ENCODE measurements at places on chromosomes 1 and 21.

- DNase-seq, result no peak
These were observed at the start of gene IGSF3 for GRCh38 chr1:116667575-116668105. Gene IGSF3, minus strand, starts transcription at chr1:116667733. Its CDS starts 1,407 bp downstream, at chr1:116666326.

GRCh38 chr1:200290010-200290685 lies 119.7 kb downstream of the ZNF281 start:
- no peak for DNase-seq

DNA sequence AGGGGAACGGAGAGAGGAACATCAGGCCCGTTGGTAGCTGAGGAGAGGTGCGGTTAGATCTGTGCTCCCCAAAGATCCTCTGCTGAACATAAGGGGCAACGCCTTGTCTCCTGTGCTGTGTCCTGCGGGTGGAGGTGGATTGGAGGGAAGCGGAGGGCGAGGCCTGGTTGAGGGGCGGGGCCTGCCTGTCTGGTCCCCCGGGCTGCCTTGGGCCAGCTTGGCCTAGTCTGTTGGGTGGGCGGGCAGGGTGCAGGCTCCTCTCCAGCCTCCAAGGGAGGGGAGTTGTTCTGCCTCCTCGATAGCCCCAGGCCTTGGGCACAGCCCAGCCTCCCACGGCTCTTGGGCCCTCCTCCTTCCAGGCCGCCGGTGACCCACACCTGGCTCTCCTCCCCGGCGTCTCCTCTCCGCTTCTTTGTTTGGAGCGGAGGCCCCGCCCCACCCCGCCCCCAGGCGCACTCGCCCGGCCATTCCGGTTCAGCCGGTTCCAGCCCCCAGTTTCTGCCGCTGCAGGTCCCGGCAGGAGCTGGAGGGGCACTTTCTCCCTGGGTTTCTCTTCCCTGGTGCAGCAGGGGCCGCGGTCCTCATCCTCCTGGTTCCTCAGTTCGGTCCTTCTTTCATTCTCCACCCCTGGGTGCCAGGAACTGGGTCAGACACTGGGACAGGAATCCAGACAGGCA lies 19.4 kb downstream of the PTPRF start:
- no peak for DNase-seq

DNA sequence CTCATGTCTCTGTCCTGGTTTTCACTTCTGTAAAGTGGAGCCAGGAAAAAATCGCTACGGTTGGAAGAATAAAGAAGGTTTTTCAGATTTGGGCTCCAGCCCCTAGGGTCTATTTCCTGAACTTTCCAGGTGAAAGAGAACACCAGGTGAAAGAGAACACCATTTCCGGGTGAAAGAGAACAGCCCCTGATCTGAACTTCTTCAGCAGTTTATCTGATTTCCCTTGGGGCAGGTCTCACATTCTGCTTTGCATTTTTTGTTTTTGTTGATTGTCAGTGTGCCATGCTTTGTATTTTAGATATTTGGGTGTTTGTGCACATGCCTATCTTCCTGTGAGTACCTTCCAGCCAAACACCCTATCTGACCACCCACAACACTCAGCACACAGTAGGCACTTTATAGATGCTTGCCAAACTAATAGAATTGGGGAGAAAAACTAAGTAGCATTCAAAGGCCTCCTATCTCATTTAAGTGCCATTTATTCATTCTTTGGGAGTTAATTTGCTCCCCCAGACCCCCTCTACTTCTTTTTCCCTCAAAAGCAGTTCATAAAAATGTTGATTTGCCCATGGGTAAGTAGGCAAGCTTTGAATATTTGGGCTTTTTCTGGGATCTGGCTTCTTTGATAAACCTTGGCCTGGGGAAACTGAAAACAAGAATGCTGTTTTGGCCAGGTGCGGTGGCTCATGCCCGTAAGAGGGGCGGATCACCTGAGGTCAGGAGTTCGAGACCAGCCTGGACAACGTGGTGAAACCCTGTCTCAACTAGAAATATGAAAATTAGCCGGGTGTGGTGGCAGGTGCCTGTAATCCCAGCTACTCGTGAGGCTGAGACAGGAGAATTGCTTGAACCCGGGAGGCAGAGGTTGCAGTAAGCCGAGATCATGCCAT lies 2.2 kb downstream of the NAV1 start:
- no peak for DNase-seq

GRCh38 chr1:209823143-209824041 lies 4.4 kb upstream of the UTP25 start:
- no peak for DNase-seq

DNA sequence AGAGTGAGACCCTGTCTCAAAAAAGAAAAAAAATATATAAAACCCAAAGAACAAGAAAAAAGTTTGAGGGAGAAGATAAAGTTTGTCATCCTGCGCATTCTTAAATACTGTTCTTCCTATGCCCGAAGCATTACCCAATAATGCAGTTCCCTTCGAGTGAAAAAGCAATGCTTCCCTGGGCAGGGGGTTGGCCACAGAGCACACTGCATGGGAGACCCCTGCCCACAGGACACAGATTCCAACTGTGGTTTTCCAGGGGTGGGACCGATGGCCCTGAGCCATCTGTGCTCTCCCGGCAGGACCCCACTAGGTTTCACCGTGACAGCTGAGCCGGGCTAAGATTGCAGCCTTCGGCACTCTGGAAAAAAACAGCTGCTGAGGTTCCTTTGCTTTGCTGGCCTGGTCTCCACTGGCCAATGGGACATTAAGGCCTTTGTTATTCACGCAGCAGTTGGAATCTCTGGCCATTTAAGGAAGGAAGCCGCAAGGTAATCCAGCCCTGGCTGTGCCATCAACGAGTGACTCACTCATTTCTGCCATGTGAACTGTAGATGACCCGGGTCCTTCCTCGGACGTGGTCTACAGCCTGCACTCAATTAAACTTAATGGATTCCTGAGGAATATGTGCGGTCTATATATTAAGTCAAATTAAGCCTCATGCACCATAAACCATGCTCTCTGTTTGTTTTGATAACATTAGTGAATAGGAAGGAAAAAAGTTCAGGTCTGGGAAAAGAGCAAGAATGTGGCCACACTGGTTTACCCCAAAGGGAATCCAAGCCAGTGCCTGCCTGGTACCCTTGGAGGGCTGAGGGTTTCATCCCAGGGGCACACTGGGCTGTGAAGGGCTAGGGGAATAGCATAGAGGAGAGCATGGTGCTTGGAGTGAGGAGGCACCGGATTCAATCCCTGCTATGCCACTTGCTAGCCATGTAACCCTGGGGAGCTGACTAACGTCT lies 163.2 kb downstream of the ZBTB18 start:
- no peak for DNase-seq

GRCh38 chr1:12811409-12811784 lies 19.8 kb downstream of the PRAMEF11 start:
- no peak for DNase-seq

DNA sequence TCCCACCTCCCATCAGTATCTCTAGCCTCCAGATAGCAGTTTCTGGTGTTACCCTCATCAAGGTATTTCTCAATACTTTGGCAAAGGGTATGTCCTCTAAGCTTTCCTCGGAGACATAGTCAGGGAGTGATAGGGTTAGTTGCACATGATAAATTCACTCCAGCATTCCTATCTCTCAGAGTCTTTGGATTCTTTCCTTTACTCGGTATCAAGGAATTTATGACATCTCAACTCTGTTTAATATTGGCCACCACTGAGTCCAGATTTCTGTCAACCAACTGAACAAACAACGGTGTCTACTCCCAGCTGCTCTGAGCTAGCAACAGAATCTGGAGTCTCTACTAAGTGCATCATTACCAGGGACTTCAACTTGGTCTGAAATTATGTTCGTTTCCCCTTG lies 233.4 kb downstream of the TM2D1 start:
- DNase-seq, result no peak

GRCh38 chr1:53637511-53638359 lies 101.2 kb downstream of the GLIS1 start:
- DNase-seq, result no peak

DNA sequence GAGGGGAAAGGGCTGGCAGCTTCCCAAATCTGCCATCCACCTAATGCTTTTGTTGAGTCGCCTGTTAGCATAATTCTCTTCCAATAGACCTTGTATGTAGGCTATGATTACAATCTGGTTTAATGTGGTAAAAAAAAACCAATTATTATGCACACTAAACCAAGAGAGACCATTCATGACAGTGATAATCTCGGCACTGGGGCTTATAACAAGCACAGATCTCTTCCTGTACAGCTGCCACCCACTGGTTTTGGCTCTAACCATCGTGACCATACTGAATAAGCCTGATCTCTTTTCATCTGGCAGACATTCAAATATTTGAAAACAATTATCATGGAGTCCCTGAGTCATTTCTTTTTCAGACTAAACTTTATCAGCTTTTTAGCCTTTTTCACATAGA lies 12.0 kb upstream of the SYT14 start:
- no peak for DNase-seq

- no peak for DNase-seq
These were observed 19.5 kb downstream of the MAP3K7CL start for GRCh38 chr21:29149808-29150425.

DNA sequence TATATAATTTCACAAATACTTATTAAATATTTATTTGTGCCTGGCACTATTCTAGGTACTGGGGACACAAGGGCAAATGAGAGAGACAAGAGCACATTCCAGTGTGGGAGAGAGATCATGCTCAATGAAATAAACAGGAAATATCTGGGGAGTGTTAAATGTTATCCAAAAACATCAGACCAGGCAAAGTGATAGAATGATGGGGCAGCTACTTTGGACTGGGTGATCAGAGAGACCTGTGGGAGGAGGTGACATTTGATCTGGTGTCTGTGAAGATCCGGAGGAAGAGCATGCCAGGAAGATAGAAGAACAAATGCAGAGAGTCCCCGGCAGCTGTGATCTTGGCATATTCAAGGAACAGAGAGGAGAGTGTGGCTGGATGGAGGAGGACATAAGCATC lies 27.5 kb upstream of the GNG12 start:
- DNase-seq, result no peak

DNA sequence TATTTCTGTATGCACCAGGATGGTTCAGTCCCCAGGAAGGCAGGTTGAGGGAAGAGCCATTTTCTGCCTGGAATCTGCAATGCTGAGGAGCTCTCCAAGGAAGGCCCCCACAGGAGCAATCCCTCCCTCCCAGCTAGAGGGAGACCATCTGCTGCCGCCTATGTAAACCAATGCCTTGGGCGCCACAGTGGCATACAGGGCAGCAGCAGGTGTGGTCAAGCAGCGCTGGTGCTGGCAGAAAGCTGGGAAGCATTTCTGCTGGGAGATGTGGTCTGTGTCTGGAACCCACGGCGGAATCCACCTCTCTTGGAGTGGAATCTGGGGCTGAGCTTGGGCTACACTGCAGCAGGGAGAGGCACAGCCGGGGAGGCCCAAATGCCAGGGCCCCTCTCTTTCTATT lies 283.3 kb downstream of the RRAGC start:
- DNase-seq, result no peak

DNA sequence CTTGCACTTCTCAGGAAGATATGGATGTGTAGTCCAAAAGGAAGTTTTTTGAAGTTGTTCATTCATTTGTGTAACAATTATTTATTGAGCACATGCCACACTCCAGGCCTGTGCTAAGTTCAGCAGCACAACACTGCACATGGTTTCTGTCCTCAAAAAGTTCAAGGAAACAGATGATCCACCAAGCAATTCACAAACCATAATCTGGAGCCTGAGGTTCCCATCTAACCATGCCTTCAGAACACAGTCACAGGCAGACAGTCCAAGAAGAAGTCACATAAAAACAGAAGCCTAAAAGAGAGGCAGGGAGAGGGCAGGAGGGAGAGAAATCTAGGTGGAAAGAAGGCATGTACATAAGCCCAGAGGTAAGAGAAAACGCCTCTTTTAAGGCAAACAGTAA lies 1.9 kb downstream of the CD48 start:
- DNase-seq, result no peak

DNA sequence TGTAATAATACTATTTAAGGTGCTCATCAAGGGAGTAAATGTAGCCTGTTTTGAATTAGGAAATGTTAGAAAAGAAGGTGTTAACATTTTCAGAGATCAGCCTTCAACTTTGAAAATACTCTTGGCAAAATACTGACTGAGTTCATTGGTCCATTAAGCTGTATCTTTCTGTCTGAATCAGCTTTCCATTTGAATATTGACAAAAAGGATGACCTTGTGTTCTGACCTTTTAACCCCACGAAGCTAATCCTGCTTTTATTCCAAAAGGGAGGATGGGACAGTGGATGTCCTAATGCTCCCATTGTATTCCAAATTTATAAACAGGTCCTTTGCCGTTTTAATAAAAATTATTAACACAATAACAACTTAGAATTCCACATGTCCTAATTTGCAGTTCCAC lies 259.7 kb upstream of the NRIP1 start:
- DNase-seq, result no peak

GRCh38 chr1:67601955-67602354 lies 83.0 kb upstream of the GADD45A start:
- DNase-seq, result no peak

DNA sequence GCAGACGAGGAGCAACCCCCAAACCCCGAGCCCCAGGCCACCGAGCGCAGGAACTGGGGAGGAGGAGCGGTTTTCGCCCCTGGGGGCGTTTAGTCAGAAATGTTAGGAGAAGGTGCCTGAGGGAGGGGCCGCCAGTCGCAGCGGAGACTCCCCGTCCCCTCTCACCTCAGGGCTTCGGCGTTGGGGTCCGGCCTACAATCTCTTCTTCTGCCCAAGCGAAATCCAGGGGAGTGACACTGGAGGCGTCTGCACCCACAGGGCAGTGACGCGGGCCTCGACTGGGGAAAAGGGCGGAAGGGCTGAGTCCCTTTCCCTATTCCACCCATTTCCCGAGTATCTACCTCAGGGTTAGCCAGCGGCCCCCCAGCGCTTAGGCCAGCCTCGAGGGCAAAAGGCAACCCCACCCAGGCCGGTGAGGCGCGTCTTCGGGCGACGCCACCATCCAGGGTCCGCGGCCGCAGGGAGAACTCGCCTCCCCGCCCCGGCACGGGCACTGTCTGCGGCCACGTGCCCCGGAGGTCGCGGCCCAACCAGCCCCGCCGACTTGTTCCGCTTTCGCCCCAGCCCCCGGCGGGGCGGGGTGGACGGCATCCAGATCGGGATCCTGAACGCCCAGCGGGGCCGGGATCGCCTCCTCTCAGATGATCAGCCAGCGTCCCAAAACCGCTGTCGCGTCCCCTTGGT lies 118.7 kb upstream of the BARHL2 start:
- DNase-seq, result no peak

- no peak for DNase-seq
These were observed 40.2 kb upstream of the COL6A1 start for GRCh38 chr21:45941338-45941710.

DNA sequence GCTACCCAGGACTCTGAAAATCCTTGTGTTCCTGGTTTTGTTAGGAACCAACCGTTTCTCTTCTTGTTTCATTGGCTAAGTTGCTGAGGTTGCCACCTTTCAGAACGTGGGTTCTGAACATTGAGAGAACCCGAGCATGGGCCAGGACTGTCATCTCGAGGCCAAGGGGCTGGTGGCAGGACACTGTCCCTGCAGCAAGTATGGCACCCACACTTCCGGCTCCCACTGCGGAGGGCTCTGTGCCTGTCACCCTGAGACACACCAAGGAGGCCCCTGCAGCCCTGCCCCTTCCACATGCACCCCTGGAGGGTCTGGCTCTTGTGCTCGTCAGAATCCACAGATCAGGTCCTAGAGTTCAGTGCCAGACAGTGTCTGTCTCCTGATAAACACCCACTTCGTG lies 39.1 kb upstream of the LRRC3 start:
- no peak for DNase-seq

Measured in anterior cingulate cortex (tissue), 58 donors.